Left lobe of liver (tissue), 2 donors: ENCODE measurements at places on chromosomes 3 and 15.

DNA sequence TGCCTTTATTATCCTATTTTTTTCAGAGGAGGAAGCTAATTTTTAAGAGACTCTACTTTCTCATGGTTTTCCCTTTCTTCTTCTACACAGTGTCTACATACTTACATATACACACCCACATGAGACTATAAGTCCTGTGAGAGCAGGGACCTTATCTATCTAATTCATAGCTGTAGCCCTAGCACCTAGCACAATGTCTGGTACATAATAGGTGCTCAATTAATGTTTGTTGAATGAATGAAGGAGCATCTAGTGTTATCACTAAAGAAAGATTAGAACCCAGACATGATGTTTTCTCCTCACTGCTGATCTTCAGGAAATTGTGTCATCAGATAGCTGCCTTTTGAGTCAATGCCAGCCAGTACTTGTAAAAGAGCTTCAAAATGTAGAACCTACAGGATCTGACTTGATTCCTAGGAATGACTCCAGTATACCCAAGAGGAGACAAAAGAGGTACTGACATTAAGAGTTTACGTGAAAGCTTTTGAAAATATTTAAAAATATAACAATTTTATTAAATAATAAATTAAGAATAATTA is 2.5 kb downstream of the SCG5 start:
- no peak for DNase-seq

GRCh38 chr3:147538034-147538433 is 128.9 kb downstream of the ZIC1 start:
- no peak for DNase-seq

GRCh38 chr3:55402886-55403609 is 84.1 kb downstream of the WNT5A start:
- no peak for DNase-seq

DNA sequence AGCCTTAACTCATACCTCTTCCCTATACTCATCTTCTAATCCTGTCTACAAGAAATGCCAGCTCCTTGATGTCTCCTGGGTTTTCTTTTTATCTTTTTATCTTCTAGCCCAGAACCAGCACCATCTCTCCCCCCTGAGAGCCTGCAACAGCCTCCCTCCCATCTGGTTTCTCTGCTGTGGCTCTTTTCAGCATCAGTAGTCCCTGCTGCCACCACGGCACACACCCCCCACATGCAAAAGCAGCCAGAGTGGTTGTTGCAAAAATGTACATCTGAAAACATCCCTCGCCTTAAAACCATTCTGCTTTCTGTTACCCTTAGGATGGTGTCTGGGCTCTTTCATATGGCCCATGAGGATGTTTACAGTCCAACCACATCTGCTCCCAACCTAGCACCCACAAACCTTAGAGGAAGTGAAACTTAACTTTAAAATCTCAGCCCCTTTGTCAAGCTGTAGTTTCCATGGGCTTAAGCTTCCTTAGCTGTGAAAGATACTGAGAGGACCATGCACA is 775 bp downstream of the TTC21A start:
- DNase-seq = no peak

- no peak for DNase-seq
Measured at GRCh38 chr3:69058180-69058946, 6.2 kb upstream of the TMF1 start.

- DNase-seq = no peak
Measured at GRCh38 chr3:157759311-157759710, 256.1 kb upstream of the VEPH1 start.

GRCh38 chr3:122621112-122621511 is 43.7 kb downstream of the PARP15 start:
- no peak for DNase-seq

DNA sequence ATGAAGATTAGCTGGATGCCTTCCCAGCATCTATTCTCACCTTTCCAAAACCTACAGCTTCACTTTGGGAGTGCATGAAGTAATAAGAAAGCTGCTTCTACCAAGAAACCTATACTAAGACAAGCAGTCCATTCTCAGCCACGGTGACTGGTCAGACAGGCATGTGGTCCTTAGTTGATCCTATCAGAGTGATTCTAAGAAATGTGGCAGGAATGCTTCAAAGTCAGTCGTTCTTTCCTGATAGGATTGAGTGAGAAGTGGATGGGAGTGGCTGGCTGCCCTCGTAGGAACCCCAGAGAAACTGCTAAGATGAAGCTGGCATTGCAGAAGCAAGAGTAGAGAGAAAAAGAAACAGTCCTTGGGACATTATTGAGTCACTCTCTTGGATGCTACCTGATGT is 16.6 kb downstream of the FOXB1 start:
- no peak for DNase-seq

GRCh38 chr15:74784426-74785193 is 2.7 kb downstream of the CSK start:
- DNase-seq = no peak

- DNase-seq = no peak
Measured at GRCh38 chr3:184186184-184186901, at the start of gene ABCF3. ABCF3 (plus strand) TSS chr3:184186199; CDS start chr3:184186208, 9 bp downstream.

DNA sequence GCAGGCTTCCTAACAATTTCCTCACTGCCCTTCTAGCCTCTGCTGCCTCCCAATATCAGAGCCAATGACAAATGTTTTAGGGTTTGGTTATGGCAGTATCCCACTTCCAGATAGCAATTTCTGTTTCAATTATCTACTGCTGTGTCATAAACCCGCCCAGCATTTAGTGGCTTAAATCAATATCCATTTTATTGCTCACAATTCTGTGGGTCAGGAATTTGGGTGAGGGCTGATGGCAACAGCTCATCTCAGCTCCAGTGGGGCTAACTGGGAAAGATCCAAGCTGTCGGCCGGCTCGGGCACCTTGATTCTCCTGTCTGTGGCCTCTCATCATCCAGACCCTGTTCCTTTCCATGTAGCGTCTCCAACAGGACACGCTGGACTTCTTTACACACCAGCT is 85.3 kb upstream of the GOLGA8J start:
- DNase-seq = no peak

- DNase-seq = no peak
Measured at GRCh38 chr15:87577336-87577735, 679.2 kb downstream of the NTRK3 start.

GRCh38 chr3:45842851-45843625 is 1.1 kb upstream of the LZTFL1 start:
- no peak for DNase-seq

DNA sequence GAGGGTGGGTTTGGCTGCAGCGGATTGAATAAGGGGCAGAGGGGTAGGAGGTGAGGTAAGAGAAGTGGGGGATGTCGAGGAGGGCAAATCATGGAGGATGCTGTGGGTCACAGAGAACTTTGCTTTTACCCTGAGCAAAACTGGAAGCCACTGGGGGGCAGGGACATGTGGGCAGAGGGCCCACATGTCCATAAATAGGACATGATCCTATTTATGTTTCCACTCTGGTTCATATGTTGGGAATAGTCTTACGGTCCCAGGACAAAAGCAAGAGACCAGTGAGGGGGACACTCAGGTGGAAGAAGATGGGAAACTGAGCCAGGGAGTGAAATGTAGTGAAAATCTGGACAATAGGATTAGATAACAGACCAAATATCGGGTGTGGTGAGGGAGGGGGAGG is 85.5 kb upstream of the MRPS22 start:
- DNase-seq = no peak

DNA sequence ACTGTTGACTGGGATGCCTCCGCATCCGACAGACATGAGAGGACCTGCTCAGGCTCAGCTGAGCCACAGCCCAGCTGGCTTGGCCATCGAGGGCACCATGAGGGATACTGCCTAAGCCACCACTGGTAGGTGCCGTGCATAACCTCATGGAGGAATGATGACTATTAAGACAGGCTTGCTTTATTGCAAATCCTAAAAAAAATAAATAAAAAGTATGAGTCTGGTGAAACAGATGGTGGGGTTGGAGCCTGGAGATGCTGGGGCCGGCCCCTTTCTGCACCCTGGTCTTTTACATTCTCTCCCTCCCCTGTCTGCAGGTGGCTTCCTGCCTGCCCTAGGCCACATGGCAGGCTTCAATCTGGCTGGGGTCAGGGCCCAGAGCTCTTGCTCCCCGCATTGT is 24.0 kb upstream of the RAD18 start:
- DNase-seq = no peak

DNA sequence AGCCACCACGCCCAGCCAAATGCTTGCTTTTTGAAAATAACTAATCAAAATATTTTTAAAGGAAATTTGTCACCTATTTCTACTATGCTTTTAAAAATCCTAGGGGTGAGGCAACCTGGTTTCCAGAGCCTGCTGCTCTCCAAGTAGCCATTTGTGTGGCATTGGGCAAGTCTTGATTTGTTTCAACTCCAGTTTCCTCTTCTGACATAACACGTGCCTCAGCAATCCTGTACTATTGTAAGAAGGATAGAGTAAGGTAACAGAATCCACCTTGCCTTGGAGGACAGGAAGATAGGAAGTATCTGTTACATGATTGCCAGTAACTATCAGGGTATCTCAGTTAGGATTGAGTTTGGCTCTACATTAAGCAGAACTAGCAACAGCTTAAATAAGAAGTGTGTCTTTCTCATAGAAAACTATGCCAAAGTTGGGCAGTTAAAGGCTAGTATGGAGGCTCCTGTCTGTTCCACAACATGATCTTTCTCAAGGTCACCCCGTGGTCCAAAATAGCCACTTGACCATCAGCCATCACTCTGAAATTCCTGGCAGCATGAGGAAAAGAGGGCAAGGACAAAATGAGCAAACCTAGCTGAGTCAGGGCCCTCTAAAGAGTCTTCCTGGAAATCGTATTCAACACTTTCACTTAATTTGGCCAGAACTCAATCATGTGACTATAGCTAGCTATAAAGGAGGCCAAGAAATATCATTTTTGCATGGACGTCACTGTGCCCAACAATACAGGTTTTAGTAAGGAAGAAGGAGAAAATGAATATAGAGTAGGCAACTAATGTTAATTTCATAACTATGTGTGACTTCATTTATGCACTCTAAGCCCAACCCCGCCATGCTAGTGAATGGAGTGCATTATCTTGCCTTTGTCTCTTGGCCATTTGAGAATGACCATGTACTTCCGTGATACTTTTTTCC is 66.1 kb downstream of the HMG20A start:
- no peak for DNase-seq

DNA sequence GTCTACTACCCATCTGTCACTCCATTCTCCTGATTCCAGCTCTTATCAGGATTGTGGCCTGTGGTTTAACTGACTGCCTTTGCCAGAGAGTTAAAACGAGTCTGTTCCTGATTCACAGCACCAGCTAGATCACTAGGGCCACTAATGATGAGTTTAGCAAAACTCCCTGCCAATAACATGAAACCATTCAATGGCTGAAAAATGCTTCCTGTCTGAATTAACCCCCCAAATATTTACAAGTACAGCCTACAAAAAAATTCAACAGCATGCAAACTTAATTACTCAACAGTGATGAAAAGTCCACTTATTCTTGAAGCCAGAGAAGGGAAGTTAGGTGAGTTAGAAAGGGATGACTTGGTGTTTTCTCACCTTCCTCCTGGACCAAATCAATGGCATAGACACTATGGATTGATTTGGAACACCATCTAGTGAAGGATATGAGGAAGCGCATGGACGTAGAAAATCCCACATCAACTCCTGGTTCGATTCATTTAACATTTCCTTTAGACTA is 141.4 kb downstream of the TGFBR2 start:
- DNase-seq = no peak

- DNase-seq = no peak
Measured at GRCh38 chr15:90906181-90906849, 3.2 kb downstream of the MAN2A2 start.

- no peak for DNase-seq
Measured at GRCh38 chr3:50163572-50164455, 8.7 kb downstream of the SEMA3F start.

- no peak for DNase-seq
Measured at GRCh38 chr3:118805007-118805406, 229.6 kb downstream of the IGSF11 start.

DNA sequence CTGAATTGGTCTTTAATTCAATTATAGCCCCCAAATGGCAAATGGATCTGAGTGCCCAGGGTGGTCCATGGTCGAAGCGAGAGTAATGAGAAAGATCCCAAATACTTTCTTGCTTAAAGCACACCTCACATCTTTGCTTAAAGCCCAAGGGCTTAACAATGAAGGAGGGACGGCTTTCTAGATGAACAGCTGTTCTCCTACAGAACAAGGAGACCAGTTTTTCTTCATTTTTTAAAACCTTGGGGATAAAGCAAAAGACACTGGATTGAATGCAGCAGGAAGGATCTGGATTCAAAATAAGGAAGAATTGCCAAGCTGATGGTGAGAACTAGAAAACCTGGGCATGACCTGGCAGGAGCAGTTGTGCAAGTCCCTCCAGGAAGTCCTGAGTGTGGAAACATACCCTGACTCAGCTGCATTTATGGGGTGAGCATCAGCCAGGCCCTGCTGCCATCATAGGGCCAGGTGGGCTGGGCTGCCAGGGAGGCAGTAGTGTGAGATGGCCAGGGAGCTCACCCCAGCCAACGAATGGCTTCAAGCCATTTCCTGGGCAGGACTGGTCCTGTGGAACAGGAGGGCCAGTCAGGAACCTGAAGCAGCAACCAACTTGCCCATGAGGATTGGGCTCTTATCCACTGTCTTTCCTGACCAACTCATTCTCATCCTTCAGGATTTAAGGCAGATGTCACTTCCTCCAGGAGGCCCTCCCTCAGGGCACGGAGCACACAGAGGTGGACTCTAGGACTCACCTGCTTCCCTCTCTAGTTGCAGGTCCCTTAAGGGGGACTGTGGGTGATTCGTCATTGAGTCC is 18.4 kb upstream of the RHCG start:
- no peak for DNase-seq

DNA sequence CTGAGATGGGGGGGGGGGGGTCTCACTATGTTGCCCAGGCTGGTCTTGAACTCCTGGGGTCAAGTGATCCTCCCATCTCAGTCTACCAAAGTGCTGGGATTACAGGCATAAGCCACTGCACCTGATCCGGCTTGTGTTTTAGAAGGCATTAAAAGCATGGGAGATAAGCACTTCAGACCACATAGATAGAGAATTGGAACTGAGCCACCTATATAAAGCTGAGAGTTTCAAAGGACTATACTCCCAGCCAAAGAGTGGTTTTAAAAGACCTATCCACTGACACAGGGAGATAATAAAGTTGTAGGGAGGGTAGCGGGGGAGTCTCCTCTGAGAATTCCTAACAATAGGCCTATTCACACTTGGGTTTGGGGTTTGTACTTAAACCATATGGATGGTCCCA is 34.8 kb downstream of the DENND4A start:
- DNase-seq = no peak

- no peak for DNase-seq
Measured at GRCh38 chr15:57540736-57541135, 51.0 kb upstream of the MYZAP start.
